EH (cell line): ENCODE measurements at places on chromosomes 11 and 22.
A peak's percentile ranks its signal among the peaks of the same experiment; 100 is the strongest.

DNA sequence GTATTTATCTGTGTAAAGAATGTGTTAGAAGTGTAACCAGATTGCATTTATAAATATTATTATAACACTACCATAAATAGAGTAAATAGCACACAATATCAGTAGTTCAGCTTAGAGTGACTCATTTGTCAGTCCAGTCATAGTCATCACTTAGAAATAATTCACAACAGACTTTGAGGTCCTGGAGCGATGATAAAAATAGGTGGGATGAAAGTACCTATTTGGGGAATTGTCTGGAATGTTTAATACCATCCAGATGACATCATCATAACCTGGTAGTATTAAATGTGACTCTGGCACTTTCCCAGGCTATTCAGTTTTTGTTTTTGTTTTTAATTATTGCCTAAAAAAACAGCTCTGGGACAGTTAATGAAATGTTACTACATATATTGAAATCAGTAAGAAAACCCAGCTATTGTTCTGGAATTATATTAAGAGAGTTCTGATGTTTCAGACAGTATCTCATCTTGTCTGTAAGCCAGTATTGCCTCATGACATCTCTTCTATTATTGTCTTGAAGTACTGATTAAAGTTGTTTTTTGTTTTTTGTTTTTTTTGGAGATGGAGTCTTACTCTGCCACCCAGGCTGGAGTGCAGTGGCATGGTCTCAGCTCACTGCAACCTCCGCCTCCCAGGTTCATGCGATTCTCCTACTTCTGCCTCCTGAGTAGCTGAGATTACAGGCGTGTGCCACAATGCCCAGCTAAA lies 74.8 kb downstream of the SIK2 start:
- peak; percentile 56 for DNase-seq

DNA sequence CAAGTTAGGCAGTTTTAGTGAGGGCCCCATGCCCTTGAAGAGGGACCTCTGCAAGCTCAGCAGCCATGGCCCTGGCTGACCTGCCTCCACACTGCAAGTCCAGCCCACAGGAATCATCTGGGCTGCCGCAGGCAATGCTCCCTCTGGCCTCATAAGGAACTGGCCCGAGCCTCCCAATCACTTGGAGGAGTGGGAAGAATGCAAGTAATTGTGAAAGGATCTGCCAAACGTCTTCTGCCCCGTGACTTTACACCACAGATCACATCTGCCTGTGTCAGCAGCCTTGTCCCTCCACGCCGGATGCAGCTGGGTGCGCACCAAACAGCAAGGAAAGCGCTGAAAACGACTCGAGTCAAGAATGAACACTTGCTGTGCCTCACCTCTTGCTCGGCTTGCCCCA lies 23.8 kb downstream of the OPCML start:
- DNase-seq = no peak

- no peak for DNase-seq
Measured at GRCh38 chr11:63227521-63228107, 15.8 kb downstream of the SLC22A25 start.

DNA sequence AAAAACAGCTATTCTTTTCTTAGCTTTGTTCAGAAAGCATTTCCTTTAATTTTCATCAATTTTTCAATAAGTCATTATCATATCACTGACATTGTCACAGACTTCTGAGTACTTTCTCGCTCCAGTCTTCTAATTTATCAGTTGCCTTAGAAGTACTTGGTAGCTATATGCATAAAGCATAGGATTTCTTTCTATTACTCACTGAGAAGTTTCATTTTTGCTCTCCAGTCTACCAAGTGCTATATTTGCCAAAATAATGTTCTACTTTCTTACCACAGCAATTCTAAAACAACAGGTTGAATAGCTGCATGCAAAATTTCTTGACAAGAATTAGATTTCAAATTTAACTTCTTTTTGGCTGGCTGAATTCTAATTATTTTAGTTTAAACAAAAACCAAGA lies 116.3 kb downstream of the STK33 start:
- DNase-seq = no peak

- DNase-seq = no peak
Measured at GRCh38 chr22:23564276-23564675, 15.8 kb downstream of the IGLL1 start.

DNA sequence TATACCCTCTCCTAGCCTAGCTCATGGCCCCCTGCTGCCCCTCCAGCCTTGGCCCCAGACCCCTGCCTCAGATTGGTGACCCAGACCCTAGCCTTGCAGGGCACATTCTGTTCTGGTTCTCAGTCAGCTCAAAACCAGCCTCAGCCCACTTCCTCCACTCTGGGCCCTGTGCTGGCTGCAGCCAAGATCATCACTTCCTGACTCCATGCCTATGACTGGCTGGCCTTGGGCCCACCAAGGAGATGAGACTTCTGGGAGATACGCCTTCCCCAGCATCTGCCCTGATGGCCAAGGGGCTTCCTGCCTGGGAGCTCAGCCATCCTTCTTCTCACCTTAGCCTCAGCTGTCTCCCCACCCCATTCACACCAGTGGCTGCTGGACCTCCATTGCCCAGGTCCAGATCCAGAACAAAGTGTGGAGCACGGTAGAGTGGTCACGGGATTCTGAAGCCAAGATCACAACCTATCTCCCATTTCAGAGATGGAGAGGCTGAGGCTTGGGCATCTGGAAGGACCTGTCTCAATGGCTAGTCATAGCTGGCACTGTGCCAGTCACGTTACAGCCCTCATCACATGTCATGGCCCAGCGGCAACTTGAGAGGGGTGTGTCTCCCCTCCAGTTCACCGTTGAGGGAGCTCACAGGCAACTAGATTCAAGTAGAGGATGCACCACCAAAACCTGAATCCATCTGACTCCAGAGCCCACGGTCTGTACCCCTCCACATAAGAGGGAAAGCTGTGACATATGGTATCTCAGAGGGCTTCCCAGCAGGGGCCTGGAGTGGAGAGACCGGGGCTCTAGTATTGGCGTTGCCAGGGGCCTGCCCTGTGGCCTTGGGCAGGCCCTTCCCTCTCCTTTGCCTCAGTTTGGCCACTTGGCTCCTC lies 43.0 kb upstream of the KLHL35 start:
- peak; percentile 76 for DNase-seq
